ENCODE measurements at places on chromosomes 5 and 9.

DNA sequence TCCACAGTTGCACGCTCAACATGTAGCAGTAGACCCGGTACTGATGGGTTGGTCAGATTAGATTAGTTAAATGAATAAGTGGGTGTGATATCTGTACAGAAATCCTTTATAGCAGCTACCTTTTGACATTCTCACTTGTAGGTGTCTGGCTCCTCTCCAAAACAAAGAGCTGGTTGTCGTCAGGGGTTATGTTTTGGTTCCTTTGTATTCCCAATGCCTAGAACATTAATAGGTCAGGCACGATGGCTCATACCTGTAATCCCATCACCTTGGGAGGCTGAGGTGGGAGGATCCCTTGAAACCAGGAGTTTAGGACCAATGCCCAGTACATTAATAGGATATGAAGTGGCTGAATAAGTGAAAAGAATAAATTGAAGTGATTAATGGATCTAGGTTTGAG lies 182.1 kb downstream of the SNCAIP start:
- DNase-seq = no peak

GRCh38 chr9:107684224-107684623 lies 194.7 kb upstream of the KLF4 start:
- no peak for DNase-seq

GRCh38 chr9:137319011-137319738 lies 17.1 kb upstream of the NRARP start:
- DNase-seq = no peak

GRCh38 chr9:16811987-16812685 lies 58.3 kb downstream of the BNC2 start:
- DNase-seq = no peak

- no peak for DNase-seq
Measured at GRCh38 chr9:111069183-111069582, 30.9 kb upstream of the LPAR1 start.

DNA sequence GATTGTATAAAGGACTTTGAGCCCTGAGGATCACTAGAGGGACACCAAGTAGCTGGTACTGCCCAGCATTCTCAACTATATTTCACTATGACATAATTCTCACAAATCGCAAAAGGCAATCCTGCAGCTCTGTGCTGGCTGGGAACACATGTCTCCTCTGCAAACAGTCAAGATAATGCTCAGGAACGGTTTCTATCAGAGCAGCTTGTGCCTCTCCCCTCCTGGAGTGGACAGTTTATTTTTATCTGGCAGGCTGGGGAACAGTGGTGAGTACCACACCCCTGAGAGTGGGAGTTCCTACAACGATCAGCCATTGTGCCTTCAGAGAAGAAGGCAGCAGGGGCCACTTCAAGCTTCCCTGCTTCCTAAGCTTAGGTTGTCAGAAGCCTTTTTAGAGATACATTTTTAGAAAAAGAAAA lies 65.8 kb downstream of the ERAP1 start:
- DNase-seq = no peak

DNA sequence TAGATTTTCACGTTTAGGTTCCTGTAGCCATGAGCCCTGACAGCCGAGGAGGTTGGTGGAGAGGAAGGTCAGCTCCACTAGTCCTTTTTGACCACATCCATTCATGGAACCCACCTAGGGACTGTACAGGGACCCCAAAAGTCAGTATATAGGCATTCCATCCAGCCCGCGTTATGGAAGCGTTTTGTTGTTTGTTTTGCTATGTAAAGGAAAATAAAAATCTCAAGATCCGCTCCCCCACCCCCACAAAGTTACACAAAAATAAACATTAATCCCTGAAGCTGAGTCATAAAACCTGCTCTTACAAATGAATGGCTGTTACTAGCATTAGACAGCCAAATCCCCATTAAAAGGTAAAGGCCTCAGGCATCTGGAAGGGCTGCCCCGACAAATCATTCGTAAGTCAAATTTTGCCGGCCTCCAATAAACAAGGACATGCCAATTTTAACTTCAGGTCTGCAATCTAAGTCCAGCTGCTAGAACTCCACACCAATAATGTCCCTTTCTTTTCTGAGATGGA lies 292.9 kb downstream of the MED10 start:
- no peak for DNase-seq

DNA sequence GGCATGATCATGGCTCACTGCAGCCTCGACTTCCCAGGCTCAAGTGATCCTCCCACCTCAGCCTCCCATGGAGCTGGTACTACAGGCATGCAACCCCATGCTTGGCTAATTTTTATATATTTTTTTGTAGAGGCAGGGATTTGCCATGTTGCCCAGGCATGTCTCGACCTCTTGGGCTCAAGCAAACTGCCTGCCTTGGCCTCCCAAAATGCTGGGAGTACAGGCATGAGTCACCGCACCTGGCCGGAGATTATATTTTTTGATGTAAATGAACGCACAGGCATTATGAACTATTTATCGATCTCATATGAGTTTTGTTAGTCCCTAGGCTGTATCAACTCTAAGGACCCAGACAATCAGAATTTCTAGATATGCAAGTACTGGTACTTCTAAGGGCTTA lies 25.5 kb upstream of the CEP120 start:
- no peak for DNase-seq

DNA sequence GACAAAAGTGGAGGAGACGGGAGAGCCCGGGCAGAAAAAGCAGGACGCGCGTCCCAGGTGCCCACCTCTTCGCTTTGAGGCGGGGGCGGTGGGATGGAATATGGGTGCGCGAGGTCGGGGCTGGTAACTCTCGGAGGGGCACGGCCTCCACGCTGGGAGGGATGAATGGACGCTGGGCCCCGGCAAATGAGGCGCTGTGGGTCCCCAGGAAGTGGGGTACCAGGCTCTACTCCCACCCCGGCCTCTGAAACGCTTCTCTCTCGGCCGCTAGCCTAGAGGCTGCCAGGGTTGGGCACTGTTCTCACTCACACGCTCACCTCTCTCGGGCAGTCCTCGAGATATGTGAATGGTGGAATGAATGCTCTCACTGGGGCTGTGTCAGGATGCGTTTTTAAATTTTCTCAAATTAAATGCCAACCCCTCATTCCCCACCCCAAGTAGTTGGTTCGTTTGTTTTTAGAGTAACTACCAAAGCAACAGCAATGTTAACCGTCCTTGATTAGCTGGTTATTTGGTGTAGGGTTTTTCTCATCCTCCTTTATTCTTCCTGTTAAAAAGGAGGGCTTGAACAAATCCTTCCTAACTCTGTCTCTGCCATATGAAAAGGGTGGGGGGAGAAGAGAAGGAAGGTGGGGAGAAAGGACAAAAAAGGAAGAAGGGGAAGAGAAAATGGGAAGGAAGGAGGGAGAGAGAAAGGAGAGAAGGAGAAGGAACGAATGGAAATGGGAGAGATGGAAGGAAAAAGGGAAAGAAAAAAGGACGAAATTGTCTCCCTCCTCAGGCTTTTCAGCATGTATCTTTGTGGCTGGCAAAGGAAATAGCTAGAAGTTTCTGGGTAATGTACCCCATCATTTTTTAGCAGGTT lies 1.3 kb upstream of the EBF1 start:
- DNase-seq = no peak

DNA sequence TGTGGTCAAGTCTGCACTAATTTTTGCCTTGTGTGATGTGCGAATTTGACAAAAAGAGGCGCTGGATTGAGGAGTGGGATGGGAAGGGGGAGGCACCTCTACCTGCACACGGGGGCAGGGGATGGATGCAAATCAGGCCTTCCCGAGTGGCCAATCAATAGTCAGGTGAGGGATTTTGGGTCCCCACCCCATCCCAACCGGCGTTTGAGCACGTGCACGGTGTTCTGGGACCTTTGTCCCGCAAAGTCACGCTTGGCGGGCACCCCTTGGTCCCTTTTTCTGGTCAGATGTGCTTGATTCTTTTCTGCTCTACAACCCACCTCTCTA lies 685 bp upstream of the ADAMTS19 start:
- DNase-seq = no peak

GRCh38 chr9:2241461-2241835 lies 226.3 kb downstream of the SMARCA2 start:
- no peak for DNase-seq

DNA sequence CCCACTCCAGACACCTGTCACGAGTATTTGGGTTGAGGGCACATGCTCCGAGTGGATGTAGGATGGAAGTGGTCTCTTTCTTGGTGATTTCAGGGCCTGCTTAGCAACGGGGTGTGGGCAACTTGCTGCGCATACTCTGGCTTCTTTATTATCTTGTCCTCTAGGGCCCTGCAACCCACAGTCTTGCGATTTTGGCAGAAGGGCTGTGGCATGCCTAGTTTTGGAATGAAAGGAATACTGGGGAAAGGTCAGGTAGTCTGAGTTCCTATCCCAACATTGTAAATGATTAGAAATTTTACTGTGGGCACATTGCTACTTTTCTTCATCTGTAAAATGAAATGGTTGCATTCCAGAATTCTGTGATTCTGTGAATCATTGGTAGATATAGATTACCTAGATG lies 74.3 kb downstream of the ACTBL2 start:
- DNase-seq = no peak

DNA sequence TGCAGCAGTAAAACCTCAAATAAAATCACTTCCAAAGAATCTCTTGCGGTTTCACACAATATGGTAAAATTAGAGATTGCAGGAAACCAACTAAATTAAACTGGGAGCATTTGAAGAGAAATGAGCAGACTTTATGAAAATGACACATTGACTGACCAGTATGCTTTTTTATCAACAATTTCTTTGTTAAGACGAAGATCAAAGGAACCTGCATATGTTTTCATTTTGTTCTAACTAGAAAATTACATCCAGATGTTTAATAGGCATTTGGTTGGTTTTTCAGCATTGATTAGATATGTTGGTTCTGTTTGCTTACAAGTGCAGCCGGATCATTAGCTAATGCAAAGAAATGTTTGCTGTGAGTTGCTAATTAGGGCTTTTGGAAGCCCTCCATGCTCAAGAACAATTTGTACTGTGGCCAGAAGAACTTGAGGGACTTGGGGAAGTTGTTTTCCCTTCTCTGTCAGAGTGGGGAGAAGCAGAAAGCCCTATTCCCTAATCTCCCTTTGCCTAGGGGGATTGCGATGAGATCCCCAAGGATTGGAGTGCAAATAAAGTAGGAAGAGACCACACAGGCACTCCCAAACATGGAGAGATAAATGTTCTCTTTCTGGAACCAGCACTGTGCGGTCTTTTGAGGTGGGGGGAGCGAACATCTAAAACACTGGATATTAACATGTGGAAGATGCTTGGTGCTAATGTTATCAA lies 4.5 kb upstream of the TLE1 start:
- no peak for DNase-seq

DNA sequence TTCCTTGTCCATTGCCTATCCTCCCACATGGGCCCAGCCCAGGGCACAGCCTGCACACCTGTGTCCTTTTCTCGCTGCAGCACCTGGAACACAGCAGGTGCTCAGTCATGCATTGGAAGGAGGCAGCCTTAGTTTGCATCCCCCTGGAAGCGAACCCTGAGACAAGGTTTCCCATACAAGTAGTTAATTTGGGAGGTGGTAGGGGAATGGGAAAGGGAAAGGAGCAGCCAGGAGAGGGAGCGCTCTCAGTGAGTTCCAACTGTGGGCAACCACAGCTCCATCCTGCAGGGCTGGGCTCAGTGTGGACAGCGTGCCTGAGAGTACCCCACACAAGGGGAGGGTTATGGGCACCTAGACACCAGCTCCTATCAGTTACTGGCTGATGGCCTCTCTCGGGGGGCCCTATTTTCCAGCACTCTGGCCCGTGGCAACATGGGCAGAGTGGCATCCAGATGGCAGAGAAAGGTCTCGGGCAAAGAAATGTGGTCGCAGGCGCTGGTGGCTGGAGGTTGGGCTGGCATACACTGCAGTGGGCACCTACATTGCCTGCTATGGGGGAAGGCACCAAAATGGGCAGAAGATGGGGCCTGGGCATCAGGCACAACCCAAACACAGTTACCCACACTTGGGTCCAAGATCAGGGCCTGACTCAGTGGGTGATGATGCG lies 50.1 kb downstream of the TSPAN17 start:
- no peak for DNase-seq

- DNase-seq = no peak
Measured at GRCh38 chr5:143074414-143074996, 304.3 kb downstream of the ARHGAP26 start.

DNA sequence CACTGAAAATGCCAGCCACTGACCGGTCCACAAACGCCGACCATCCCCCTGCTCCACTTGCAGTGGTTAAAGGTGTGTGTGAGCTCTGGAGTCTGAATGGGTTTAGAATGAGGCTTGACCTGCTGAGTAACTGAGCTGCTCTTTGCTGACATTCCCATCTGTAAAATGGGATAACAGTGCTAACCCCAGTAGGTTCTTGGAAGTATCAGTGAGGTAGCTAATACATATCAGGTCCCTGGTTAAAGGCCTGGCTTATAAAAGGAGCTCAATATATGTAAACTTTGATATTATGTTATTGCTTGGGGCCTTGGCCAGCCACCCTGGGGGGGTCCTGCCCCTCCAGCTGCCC lies 31.1 kb upstream of the DAB2IP start:
- no peak for DNase-seq

DNA sequence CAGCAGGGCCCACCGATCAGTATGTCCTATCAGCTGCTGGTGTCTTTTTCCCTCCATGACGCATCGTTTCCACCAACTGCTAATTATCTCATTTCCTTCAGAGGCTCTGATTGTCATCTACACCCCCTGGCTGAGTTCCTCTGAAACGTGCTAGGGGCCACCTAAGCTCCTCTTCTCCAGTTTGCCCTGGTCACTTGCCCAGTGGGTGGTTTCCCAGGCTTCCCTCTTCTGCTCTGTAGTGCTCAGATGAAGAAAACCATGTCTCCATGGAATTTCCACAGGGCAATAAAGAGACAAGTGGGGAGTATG lies 65.3 kb downstream of the TSTD2 start:
- DNase-seq = no peak

DNA sequence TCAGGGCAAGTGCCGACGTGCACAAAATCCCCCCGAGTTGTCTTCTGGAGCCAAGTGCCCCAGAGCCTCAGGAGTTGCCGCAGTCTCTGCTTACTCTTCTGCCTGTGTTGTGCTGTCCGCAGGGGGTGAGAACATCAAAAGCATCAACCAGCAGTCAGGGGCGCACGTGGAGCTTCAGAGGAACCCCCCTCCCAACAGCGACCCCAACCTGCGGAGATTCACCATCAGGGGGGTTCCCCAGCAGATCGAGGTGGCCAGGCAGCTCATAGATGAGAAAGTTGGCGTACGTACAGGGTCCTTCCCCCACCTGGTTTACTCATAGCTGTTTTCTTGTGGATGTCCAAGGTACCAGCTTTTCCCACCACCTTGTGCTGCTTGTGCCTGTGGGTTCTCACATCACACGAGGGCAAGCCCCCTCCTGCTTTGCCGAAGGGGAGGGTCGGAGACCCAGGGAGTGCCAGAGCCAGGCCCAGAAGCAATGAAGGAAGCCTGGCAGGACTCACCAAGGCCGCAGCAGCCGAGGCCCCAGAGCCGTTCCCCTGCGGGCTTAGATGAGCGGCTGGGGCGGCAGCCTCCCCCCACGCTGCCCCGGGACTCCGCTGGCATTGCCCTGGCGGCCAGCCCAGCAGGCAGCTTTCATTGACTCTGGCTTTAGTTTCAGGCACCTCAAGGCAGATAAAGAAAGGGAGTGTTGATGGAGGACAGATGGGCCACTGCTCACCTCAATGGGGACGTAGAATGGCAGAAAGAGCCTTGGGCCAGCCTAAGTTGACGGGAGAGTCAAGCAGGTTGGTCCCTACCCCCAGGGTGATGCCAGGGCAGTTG lies 33.7 kb upstream of the PRDM12 start:
- no peak for DNase-seq
